ENCODE measurements at places on chromosomes 3 and 15.

DNA sequence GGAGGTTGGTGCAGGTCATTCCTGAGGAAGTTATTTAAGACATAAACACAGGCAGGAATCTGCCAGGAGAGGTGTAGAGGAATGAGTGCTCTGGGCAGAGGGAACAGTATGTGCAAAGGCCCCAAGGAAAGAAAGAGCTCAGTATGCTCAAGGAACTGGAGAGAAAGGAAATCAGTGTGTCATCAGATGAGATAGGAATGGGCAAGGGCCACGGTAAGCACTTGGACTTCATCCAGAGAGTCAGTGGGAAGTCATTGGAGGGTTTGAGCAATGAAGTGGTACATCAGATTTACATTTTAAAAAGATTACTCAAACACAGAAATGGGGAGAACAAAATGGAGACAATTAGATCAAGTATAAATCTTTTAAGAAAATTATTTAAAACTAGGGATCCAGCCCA is 272.2 kb downstream of the ADAMTSL3 start:
- DNase-seq: no peak
- peaks cover 8% of the 10 kb centered on the region for H3K4me1 ChIP-seq

- H3K27ac ChIP-seq: no peak overlapping the region
- H3K4me1 ChIP-seq: peaks cover 11% of the 10 kb centered on the region
- no peak overlapping the region for H3K4me3 ChIP-seq
- peaks cover 2% of the 10 kb centered on the region for H3K36me3 ChIP-seq
- no peak for DNase-seq
These were observed 630.8 kb upstream of the KCNMB2 start for GRCh38 chr3:177905173-177906125.

- H3K36me3 ChIP-seq: no peaks in the 10 kb centered on the region
- no peak for DNase-seq
- H3K4me3 ChIP-seq: no peak overlapping the region
- H3K4me1 ChIP-seq: peaks cover 19% of the 10 kb centered on the region
These were observed 19.6 kb downstream of the PLXND1 start for GRCh38 chr3:129586746-129587430.

GRCh38 chr3:99607151-99607550 is 31.2 kb upstream of the COL8A1 start:
- H3K27ac ChIP-seq: no peak overlapping the region
- H3K36me3 ChIP-seq: no peaks in the 10 kb centered on the region
- no peak overlapping the region for H3K4me3 ChIP-seq
- no peaks in the 10 kb centered on the region for H3K27me3 ChIP-seq
- DNase-seq: no peak

DNA sequence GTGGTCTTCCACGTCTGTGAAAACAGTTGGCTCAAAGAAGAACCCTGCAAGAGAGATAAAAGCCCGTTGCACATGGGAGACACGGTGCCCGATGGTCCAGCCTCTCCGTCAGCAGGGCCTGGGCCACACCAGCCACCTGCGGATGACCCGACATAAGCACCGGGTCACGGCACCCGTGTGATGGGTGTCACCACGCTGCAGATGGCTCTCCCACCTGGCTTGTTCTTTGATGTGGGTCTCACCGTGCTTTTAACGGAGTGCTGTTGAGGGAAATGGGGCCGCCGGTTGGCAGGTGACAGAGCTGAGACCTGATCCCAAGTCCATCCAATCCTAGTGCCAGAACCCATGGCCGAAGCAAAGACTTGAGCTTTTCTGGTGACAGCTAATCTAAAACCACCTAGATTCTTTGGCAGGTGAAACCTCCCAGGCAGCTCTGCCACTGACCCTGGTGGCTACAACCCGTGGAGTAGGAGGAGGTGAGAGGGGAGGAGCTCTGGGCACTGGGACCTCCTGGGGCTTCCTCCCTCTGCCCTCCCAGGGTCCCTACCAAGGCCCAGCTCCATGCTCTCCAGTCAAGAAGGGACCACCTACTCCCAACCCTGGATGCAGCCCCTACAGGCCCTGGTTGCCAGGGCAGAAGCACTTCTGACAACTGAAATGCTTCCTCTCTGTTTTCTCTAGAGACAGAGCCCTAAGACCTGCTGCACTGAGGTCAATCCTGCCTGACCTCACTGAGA is 23.4 kb upstream of the SLC41A3 start:
- no peak for DNase-seq
- no peaks in the 10 kb centered on the region for H3K4me1 ChIP-seq
- H3K4me3 ChIP-seq: no peak overlapping the region
- H3K27me3 ChIP-seq: no peaks in the 10 kb centered on the region
- no peak overlapping the region for H3K27ac ChIP-seq
- H3K36me3 ChIP-seq: no peaks in the 10 kb centered on the region

DNA sequence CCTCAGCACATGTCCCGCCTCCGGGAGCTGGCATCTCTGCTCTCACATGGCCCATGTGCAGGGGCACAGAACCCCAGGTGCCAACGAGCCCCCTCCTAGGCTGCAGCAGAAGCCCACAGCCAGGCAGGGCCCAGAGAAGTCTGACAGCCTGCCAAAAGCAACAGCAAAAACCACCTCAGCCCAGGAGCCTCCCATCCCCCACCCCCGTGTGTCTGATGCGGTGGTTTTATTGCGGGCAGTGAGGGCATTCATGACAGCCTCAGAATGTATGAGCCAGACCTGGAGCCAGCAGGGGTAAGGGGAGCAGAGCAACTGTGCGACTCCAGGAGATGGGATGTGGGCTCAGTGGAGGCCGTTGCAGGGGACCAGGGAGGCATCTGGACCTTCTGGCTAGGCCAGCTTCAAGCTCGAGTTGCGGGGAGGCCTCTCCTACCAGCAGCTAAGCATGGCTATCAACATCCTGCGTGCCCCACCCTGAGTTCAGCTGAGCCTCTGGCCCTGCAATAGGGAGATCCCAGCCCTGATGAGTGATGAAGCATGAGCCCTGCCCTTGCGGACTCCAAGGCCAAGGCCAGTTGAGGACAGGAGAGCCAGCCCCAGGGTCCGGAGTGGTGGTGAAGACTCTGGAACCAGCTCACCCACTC is 52.5 kb downstream of the CYP11A1 start:
- H3K36me3 ChIP-seq: no peaks in the 10 kb centered on the region
- H3K4me3 ChIP-seq: no peak overlapping the region
- peaks cover 59% of the 10 kb centered on the region for H3K4me1 ChIP-seq
